Activated gamma-delta T cell treated with anti-CD3 and anti-CD28 coated beads, Interleukin-2, amount 50 U/mL, for 16 hours (primary cell): ENCODE measurements at places on chromosomes 4 and X.

DNA sequence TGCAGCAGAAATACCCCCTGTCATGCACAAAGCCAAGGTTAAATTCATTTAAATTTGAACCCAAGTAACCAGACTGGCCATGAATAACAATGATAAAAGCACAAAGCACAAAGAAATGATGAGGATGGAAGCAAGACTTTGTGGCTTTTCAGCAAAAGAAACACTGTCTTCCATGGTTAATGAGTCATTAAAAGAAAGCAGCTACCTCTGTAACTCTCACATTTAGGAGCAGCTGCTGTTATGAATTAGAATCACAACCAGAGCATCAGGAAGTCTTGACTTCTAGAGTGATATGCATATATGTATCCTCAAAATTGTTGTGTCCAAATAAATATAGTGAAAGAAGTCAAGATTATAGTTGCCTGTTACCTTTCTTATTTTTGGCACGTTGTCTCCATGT is 70.7 kb upstream of the RPS6KA6 start:
- DNase-seq, result no peak

DNA sequence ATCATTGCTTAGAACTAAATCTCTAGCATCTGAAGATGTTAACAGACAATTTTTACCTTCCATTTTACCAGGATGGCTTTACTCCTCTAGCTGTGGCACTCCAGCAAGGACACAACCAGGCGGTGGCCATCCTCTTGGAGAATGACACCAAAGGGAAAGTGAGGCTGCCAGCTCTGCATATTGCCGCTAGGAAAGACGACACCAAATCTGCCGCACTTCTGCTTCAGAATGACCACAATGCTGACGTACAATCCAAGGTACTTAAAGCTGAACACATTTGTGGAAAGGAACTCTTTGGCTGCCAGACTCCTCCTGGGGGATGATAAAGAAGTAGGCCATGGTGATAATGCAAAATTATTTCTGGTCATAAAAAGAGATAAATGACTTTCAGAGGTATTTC is 187.5 kb downstream of the ANK2 start:
- DNase-seq, result no peak

DNA sequence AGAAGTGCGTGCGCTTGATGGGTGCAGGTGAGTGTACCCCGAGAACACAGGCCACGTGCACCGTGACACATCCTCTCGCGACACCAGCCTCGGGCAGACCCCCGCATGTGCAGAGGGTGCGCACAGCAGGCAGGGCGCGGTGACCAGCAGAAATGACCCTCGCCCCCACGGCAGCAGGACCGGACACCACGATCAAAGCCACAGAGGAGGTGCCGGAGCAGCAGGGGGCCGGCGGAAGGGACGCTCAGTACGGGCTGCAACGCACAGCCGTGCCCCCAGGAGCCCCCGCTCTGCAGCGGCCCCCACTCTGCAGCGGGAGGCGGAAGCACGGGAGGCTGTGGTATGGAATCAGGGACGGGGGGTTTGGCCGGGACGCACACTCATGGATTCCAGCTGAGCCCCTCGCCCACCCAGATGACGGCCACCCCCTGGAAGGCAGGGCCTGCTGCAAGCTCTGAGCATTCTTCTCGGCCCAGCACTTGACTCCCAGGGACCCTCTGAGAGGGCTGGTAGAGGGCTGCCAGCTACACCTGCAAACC is 17.1 kb downstream of the PPP2R3B start:
- no peak for DNase-seq

DNA sequence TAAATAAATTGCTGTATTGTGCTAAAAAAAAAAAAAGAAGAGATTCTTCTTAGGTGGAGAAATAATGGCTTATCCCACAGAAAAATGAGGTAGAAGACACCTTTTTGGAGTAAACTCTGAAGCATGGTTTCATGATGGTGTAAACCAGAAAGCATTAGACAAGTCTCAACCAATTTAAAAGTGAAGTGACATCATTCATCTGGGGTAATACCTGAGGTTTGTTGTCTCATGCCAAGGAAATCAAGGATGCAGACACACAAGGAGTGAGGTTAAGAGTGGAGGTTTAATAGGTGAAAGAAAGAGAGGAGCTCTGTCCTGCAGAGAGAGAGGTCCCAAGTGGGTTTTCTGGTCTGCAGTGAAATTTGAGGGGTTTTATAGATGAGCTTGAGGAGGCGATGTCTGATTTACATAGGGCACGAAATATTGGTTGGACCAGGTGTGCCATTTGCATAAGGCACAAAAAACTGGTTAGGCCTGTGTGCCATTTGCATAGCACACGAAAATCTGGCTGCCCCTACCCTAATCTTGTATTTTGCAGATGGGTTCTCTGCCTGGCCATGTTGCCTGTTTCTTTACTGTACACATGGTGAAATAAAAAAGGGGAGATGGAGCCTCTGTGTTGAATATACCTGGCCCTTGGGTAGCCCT is 25.0 kb upstream of the CWH43 start:
- no peak for DNase-seq

DNA sequence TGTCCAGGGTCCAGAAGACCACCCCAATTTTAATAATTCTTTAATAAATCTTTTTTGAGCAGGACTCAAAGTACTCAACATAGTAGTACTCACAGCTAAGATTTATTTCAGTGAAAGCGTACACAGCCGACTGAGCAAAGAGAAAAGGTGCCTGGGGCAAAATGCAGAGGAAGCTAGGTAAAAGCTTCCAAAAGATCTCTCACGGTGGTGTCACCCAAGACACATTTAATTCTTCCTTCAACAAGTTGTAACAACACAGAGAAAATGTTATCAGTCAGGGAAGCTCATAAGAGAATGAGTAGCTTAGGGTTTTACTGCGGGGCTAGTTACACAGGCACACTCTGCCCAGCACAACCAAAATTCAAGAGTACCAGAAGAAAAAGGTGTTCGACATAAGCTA is 201.1 kb downstream of the OPHN1 start:
- DNase-seq, result no peak

- DNase-seq, result no peak
Observed at GRCh38 chrX:51853251-51853650, 40.2 kb upstream of the MAGED1 start.

- DNase-seq, result no peak
Observed at GRCh38 chr4:5238173-5238572, 186.9 kb downstream of the STK32B start.

- no peak for DNase-seq
Observed at GRCh38 chrX:53265771-53266574, 15.4 kb downstream of the IQSEC2 start.

- DNase-seq, result no peak
Observed at GRCh38 chr4:183139058-183139750, 40.1 kb downstream of the WWC2 start.

GRCh38 chr4:26255989-26256388 is 64.8 kb upstream of the RBPJ start:
- no peak for DNase-seq

DNA sequence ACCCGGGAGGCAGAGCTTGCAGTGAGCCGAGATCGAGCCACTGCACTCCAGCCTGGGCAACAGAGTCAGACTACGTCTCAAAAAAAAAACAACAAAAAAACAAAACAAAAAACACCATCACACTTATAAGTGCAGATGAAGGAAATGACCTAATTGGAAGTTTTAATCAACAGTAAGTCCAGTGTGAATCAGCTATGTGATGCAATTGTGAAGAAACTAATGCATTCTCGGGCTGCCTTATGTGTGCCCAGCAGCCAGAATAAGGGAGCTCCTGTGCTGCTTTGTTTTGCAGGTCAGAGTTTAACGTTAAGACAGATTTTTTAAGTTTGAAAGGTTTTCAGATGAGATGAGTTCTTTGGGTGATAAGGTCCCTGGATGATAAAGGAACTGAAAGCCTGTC is 10.8 kb downstream of the DAPP1 start:
- no peak for DNase-seq

- no peak for DNase-seq
Observed at GRCh38 chrX:136780241-136780640, 491 bp downstream of the ARHGEF6 start.

DNA sequence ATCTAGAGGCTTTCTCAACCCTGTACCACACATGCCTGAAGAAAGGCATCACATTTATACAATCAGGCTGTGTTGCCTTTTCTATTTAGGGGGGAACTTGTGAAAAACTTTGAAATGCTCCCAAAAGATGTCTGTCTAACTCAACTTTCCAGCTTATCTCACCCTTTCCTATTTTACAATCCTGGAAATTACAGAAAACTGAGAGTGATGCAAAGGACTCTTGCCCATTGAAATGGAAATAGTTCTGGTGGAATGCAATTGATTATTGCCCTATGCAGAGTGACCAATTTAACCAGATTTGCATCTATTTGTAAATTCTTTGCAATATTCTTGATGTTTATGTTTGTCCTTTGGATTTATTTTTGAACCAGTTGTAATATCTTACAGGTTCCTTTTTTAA is 77.3 kb downstream of the GALNT7 start:
- DNase-seq, result no peak

GRCh38 chr4:141132709-141133145 is 542 bp downstream of the RNF150 start:
- no peak for DNase-seq

GRCh38 chr4:186255122-186255521 is 10.9 kb upstream of the F11 start:
- DNase-seq, result no peak

GRCh38 chr4:76055016-76055415 is 19.1 kb upstream of the CXCL11 start:
- no peak for DNase-seq

- no peak for DNase-seq
Observed at GRCh38 chrX:40290517-40290916, 192.8 kb upstream of the BCOR start.

GRCh38 chrX:56268888-56269287 is 36.7 kb downstream of the KLF8 start:
- DNase-seq, result no peak

DNA sequence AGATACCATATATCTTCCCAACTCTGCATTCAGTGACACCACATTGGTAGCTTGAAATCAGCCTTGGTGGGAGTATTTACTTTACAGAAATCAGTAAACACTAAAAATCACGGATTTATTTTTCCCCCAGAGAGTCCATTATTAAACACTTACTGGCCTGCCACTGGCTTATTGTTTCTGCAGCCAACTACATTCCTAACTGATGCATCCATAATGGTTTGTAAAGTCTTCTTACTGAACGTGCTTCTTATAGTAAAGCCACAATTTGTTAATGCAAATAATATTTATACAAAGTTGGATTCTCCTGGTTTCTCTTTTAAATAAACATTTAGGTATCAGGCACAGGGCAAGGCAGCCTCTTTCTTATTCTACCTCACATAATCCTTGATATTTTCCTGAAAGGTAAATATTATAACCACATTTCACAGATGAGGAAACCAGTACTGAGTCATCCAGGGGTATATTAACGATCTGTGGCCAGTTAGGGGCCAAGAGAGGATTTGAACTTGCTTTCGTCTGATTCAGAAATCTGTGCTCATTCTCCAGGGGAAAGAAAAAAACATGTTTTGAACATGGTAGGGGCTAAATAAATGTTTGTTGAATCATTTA is 136.5 kb downstream of the RAB28 start:
- no peak for DNase-seq

DNA sequence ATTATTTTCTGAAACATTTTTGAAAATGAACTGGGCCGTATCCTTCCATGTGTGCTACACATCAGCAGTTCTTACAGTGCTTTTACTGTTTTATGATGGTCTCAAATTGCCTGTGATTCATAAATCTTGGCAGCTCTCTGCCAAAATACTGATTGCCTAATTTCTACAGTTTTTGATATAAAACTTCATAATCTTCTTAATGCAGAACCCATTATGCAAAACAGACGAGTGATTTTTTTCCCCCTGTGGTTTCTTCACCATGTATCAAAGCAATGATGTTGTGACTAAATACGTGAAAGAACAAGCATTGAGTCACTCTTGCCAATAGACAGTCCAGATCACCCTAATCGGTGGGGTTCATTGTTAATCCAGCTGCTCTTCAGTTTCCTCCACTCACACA is 156.4 kb upstream of the WDR1 start:
- no peak for DNase-seq

- DNase-seq, result no peak
Observed at GRCh38 chrX:42695800-42696358, 82.1 kb downstream of the PPP1R2C start.

DNA sequence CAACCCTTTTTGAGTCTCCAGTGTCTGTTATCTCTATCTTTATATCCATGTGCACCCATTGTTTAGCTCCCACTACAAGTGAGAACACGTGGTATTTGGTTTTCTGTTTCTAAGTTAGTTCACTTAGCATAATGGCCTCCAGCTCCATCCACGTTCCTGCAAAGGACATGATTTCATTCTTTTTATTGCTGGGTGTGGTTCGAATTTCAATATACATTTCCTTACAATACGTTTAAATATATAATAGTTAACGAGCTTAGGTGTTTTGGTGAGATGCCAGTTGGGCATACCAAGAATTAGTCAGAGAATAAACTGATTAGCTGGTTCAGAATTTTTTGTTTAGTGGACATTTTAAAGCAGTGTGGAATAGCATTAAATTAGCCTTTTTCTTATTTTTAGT is 196.7 kb downstream of the CFAP47 start:
- no peak for DNase-seq

DNA sequence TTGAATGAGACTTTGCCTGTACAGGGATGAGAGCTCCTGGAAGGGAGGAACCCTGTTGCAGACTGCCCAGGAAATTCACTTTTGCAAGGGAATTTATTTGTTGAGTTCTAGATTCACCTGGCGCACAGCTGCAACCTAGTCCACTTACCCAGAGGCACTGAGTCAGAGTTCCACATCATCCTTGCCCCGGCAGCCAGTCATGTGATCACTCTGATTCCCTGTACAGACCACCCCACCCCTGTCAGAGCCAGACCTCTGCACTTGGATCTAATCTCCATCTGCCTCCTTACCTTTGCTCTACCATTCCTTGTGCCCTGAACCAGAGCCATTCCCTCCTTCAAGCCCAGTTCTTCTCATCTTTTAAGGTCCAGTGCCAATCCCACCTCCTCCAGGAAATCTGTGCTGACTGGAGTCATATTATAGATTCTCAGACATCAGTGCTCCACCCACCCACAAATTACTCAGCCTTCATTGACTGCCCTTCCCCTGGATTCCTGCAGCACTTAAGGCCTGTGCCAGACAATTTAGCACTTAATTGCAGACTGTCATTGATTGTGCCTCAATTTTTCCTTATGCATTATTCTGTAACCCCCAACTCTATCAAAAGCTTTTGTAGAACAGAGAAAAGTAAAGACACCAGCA is 84.1 kb upstream of the MAGEA4 start:
- no peak for DNase-seq

GRCh38 chr4:123380728-123381716 is 15.6 kb upstream of the SPRY1 start:
- DNase-seq, result no peak

- DNase-seq, result no peak
Observed at GRCh38 chr4:184012937-184013336, 107.8 kb downstream of the STOX2 start.

DNA sequence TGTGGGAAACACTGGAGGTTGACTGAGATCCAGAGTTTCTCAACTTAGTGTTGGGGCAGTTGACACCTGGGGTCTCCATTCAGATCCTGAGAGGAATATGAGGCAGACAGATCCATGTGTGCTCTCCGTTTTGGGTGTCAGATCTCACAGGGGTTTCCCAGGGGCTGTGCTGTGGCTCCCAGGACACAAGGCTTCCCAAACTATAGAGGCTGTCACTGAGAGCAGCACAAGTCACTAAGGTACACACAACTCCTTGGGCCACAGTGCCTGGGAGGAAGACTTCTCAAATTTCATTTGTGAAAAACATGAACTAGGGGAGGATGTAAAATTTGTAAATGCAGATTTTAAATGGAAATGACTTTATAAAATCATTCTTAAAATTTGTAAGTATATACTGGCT is 363.6 kb downstream of the FBXO8 start:
- DNase-seq, result no peak

- DNase-seq, result no peak
Observed at GRCh38 chr4:113419631-113420030, 341.9 kb downstream of the CAMK2D start.

GRCh38 chr4:23582671-23583070 is 307.2 kb downstream of the PPARGC1A start:
- no peak for DNase-seq
